Stimulated activated CD8-positive, alpha-beta memory T cell treated with anti-CD3 and anti-CD28 coated beads, Interleukin-15, amount 100 ng/mL, for 48 hours (primary cell): ENCODE measurements at places on chromosomes 4 and X.

DNA sequence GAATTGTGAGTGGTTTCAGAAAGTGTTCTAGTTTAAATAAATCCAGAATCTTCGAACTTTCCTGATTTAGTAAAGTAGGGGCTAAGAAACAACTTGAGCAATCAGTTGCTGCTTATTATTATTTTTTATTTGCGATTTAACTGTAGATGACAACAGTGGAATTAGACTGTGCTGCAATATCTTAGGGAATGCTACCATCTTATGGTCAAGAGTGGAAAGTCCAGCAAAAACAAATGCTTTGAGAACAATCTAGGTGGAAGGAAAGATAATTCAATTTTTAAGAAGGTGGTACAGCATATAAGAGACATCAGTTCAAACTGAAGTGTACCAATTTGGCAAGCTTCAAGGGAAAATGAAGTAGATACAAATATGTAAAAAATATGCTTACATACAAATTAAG, 73.3 kb downstream of the CYLC1 start:
- no peak for DNase-seq

- DNase-seq: no peak
These were observed 5.7 kb downstream of the PLP2 start for GRCh38 chrX:49177338-49177833.

DNA sequence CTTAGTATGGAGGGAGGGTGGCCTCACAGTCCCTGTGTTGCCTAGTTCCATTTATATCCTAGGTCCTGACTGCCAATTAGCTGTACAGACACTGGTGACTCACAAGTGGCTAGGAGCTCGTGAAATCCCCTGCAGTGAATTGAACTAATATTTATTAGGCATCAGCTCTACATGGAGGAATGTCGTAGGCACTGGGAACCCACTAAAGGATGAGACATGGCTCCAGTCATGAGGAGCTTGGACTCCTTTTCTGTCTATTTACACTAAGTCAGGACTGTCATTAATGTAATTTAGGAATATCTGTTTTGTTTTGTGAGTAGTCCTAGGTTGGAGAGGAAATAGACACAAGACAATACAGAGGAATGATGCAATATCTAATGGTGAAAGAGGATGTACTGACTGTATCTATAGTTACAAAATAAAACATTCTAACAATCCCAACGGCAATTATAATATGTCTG, 67.7 kb downstream of the MID1IP1 start:
- no peak for DNase-seq

DNA sequence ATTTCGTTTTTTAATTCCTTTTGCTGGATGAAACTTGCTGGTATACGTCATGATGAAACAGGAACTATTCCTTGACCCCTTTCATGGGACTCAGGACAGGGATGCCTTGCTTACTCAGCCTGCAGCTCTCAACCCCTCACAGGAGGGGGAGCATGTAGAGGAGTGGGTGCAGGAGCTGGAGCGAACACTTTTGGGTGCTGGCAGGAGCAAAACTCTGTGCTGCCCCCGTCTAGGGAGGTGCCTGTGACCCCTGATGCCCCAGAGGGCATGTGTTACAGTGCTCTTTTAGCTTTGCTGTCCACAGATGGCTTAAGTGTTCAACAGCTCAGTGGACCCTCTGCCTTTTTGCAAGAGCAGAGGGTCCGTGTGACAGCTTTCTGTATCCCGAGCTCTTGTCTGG, 56.8 kb upstream of the TEX13C start:
- DNase-seq: no peak
